ENCODE measurements at places on chromosomes 16 and 17.

DNA sequence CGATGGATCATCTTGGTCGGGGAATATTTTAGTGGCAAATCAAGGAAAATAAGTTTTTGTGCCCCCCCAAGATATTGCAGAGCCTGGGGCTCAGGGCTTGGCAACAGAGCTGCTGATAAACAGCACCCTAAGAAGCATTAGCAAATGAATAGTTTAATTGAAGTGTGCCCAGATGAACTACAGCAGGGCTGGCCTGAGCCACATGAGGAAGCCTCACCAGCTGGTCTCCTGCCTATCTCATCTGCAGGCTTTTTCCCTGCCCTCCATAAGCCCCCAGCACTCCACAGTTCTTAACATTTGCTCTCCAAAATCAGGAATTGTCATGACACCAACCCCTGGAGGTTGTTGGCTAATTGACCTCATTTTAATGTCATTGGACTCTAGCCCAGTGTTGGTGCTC is 480.2 kb downstream of the HS3ST3B1 start:
- no peak for DNase-seq

DNA sequence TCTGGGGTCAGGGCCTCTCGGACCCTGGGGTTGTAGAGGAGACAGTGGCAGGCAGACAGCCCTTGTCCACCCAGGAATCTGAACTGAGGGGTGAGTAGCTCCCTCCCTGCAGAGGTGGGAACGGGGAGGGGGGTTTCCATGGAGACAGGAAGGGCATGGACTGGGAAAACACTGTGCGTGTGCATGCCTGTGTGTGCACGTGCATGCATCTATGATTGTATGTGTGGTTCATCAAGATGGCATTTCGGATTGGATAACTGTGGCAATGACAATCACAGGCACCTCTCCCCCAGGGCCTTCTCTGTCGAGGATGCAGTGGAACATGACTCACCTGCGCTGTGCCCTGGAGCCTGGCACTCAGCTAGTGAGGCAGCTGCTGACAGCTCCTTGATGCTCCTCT is 6.1 kb upstream of the CD300C start:
- DNase-seq = no peak

DNA sequence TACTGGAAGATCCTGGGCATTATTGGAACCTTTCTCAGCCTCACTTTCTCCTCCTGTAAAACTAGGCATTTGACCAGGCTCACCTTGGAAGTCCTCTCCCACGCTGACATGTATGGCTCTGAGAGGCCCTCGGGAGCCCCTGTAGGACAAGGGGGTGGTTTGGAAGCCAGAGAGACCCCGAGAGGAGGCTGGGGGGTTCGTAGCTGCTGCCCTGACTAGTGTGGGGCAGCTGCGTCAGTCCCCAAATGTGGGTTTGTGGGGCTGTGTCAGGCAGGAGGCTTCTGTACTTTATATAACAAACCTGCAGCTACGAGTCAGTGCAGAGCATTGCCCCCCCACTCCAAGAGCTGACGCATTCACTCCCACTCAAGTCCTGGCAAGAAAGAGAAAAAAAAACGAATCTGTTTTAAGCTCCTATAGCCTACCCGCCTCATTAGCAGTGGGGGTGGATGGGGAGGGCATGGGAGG is 1.8 kb downstream of the CX3CL1 start:
- no peak for DNase-seq

- DNase-seq = no peak
Observed at GRCh38 chr16:4339909-4340308, 11.2 kb downstream of the PAM16 start.

- no peak for DNase-seq
Observed at GRCh38 chr17:1050246-1050995, 53.5 kb downstream of the TIMM22 start.

- no peak for DNase-seq
Observed at GRCh38 chr16:1146409-1146808, 6.5 kb upstream of the CACNA1H start.

- peak; percentile 42 for DNase-seq
Observed at GRCh38 chr17:14301279-14302090, 604 bp downstream of the HS3ST3B1 start.

- no peak for DNase-seq
Observed at GRCh38 chr17:50638966-50639713, 4.5 kb downstream of the ABCC3 start.

DNA sequence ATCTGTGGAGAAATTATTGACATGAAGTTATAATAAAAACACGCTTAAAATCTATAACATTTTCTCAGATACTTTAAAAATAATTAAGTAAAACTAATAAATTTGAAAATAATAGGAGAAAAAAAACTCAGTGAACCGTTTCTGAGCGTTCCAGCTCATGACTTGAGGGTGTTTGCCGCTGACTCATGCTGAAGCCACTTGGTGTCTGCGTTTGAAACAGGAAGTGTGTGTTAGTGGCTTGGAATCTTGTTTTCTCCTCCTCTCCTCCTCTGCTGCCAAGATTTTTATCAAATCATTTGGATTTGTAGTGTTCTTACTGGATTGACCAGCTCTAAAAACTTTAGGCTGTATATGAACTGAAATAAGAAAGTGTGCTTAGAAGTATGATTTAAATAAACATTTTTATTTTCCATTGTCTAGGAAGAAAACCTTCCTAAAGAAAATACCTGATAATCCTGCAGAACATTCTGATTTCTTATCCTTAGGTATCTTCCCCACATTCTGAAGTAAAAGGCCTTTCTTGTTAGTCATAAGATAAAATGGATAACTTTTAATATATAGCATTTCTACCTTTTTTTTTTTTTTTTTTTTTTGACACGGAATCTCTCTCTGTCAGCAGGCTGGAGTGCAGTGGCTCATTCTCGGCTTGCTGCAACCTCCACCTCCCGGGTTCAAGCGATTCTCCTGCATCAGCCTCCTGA is 30.8 kb downstream of the USP10 start:
- no peak for DNase-seq

DNA sequence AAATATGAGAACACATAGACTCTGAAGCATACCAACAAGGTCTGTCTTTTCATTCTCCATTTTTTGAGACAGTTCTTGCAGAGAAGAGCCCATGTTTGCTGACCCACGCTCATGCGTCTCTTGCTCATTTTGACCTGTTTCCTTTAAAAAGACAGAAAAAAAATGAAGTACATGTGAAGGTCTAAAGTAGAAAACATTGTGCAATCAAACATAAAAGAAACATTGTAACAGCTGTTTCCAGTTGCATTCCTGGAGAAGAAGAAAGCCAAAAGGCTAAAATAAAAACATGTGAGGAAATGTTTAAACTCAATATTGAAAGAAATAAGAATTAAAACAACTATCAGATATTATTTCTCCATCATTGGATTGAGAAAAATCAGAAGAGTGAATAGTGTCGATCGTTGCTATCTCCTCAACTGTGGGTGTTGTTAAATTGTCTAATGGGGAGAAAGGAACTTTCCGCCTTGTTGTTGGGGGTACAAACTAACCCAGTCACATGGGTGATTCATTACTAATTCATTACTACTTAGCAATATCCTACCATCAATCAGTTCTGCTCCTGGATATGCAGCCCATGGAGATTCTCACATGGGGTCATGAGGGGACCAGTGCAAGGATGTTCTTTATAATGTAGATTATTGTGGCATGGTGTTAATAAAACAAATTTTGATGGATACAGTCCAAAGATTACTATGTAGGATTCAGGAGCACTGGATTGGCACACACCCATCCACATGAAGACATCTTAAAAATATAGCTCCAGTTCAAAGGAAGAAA is 9.5 kb downstream of the ABCA9 start:
- no peak for DNase-seq

DNA sequence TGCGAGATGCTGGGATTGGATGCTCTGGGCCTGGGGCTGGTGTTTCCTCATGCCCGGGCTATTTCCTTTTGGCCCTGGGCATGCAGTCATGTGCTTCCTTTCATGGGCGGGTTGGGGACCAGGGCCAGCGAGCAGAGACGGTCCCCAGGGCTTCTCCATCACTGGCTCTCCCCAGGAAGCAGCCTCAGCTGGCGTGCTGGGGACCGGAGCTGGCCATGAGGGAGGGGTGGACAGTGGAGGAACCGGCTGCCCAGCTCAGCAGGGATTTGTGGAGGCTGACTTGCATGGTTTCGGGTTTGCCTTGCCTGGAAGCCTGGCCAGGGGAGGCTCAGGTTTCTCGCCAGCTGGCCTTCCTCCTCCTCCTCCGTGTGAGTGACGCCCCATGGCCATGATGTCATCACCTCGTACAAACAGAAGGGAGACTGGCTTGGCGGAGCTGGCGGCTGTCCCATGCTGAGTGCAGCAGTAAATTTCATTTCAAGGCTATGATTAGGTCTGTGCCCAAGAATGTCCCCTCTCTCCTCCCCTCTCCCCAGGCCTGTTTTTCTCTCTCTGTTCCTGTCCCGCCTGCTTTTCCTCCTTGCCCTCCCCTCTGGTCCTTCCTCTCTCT is 8.9 kb upstream of the TIMP2 start:
- no peak for DNase-seq

DNA sequence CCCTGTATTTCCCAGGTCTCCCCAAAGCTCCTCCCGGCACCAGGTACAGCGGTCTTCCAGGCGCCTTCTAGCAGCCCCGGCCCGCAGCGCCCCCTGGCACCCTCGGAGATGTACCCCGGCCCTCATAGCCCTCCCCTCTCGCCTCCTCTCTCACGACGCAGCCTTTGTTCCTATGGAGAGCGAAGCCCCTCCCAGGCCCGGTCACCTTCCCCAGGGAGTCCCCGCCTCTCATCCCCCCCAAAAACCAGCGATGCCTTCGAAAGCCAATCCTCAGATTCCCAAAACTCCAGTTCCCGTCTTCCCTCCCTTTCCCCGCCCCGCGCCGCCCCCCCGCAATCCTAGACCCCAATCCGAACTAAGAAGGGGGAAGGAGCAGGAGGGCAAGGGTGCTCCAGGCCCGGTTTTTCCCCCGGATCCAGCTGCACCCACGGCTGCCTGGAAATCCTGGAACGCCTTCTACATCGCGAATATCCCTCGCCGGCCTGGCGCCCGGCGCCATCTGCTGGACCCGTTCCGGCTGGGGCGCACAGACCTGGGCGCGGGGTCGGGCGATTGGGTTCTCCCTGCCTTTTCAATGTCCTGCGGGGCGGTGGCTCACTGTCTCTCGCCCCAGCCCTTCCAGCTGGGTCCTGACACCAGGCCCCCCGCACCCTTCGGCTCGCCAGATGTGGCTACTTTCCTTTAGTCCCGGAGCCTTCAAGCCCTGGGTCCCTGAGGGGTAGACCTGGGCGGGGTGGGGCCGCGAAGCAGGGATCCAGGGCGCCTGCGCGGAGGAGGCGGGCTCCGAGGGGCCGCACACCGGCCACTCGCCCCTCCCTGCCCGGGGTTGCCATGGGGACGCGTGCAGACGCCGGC is at the start of gene DNAH2:
Gene DNAH2, plus strand, starts transcription at position 844 of the 855 bp plus-strand sequence. CDS start 1,991 bp downstream, outside the sequence.
- DNase-seq = peak; percentile 50

DNA sequence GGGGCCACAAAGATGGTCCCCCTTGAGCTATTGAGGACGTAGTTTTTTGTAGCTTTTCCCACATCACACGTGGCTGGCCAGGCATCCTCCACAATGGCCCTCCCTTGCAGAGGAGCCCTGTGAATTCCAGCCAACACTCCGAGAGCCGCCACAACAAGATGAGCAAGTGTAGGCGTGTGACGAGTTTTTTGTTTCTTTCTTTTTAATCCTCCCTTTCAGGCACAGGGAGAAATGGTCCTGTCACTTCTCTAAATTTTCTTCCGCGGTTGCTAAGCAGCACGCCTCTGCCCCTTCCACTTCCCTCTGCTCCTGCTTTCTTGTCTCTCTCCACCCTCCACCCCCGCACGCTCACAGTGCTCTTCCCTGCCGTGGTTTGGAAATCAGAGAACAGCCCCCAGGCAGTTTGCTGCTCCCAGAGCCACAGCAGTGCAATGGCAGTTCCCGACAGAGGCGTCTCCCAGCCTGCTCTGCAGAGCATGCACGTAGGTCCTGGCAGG is 68.0 kb upstream of the MRTFB start:
- no peak for DNase-seq

DNA sequence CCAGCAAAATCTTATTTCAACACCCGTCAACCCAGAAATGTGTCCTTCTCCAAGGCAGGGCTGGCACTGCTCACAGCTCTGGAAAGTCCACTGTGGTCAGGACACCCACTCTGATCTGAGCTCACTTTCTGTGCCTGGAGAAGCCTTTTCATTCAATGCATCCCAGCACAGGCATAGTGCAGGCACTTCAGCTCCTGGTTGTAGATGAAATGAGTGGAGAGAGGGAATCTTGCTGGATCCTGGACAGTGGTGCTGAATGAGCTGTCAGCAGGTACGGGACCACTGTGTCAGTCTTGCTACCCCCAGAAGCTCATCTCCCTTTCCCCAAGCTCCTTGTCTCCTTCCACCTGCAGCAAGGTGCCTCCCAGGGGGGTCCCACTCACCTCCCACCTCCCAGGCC is 86.1 kb upstream of the SALL1 start:
- no peak for DNase-seq

GRCh38 chr17:68732301-68732749 is 131.2 kb upstream of the FAM20A start:
- DNase-seq = no peak

DNA sequence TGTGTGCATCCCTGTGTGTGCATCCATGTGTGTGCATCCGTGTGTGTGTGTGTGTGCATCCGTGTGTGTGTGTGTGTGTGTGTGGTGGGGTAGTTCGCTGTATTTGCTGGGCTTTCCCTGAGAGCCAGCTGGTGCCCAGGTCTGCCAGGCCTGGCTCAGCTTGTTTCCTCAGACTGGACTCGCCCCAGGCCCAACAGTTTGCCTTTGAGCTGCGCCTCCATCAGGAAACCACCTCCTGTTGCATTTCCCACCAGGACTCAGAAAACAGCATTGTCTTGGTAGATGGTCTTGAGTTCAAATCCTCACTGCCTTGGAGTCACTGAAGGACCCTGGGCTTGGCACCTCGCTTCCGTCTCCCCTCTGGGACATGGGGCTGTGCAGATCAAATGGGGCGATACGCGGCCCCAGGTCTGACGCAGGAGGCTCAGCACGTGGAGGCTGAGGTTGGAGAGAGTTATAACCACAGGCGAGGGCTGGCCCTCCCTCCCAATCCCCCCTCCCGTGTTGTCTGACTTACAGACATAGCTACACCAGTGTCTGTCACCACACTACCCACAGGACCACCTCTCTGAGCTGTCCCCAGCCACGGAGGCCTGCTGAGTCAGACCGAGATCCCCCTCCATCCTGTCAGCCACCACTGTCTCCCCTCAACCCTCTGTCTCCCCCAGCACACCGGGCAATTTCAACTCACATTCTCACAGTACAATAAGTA is 4.7 kb downstream of the ITGAE start:
- peak; percentile 55 for DNase-seq

- DNase-seq = no peak
Observed at GRCh38 chr17:4241535-4241934, 22.2 kb downstream of the ANKFY1 start.

- no peak for DNase-seq
Observed at GRCh38 chr17:60604686-60605334, 4.8 kb downstream of the PPM1D start.

- no peak for DNase-seq
Observed at GRCh38 chr17:44794851-44795413, 35.2 kb downstream of the GJC1 start.

GRCh38 chr17:27816946-27817345 is 16.6 kb upstream of the NOS2 start:
- no peak for DNase-seq

GRCh38 chr17:21419299-21420239 is 43.4 kb downstream of the KCNJ12 start:
- DNase-seq = peak; percentile 43

All from stimulated activated CD4-positive, alpha-beta T cell treated with anti-CD3 and anti-CD28 coated beads, Interleukin-4, amount 100 ng/mL, for 4 hours (primary cell).